ENCODE measurements at places on chromosomes 2 and 18. TPM values are rescaled to one million over a fixed set of nuclear protein-coding genes. Genes with fewer than 3 reads are reported as not detected.

DNA sequence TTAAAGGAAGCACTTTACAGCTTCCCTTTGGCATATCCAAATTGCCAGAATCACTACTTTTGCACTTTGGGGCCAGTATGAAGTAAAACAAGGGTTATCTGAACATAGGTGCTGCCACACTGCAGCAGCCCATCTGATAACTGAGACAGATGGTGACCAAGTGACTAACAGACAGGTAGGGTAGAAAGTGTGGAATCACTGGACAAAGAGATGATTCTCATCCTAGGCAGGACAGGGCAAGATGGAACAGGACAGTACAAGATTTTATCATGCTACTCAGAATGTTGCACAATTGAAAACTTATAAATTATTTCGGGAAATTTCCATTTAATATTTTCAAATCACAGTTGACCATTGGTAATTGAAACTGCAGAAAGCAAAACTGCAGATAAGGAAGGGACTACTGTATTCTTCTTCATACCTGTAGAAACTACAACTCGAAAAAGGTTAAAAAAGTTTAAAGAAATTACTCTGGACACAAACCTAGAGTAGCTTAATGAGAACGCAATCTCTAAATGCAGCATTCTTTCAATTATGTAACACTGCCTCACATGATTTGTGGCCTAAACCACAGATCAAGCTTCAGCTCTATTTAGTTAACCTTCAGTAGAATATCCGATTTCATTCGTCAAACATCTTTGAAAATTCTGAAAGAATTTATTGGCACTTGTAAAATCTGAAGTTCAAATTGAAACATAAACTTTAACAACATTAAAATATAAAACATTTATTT is 31.4 kb downstream of the HEATR5B start:
- no peak for DNase-seq

GRCh38 chr2:182943339-182943738 is 76.9 kb upstream of the FRZB start:
- DNase-seq = no peak

- DNase-seq = no peak
Measured at GRCh38 chr2:28098501-28099225, 208.1 kb downstream of the BABAM2 start.

- DNase-seq = no peak
Measured at GRCh38 chr2:191705701-191706100, 27.8 kb downstream of the NABP1 start.

DNA sequence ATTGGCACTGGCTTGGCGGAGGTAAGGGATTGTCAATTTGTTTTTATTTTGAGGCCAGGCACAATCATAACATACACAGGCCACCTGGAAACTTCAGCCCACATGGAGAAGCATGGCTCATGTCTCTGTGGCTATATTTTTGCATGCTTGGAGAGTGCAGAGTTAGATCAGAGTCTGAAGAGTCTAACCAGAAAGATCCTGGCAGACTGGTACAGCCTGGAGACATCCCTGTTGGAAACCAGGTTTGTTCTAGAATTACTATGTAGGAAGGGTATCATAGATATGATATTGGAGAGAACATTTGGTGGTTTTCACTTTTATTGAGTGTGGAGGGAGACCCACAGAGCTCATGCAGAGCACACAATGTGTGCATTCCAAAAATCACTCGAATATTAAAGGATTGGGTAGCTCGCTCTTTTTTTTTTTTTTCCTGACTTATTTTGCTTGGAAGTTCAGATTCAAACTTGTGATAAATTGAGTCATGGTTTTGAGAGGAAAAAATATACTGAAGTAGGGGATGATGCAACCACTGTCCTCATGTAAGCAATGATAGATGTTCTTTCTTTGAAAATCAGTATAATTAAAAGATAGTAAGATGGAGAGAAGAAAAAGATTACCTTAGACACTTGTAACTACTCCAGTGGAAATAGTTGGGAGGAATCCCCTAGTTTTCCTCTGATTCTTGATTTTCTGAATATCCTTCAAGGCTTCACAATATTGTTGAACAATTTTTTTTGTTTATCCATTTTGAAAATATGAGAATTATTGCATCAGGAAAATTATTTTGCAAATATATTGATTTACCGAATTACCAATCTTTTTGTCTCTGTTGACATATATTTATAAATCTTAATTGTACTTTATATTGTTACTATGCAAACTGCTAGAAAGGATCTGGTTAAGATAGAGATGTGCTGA is 185.7 kb upstream of the ZEB2 start:
- no peak for DNase-seq

DNA sequence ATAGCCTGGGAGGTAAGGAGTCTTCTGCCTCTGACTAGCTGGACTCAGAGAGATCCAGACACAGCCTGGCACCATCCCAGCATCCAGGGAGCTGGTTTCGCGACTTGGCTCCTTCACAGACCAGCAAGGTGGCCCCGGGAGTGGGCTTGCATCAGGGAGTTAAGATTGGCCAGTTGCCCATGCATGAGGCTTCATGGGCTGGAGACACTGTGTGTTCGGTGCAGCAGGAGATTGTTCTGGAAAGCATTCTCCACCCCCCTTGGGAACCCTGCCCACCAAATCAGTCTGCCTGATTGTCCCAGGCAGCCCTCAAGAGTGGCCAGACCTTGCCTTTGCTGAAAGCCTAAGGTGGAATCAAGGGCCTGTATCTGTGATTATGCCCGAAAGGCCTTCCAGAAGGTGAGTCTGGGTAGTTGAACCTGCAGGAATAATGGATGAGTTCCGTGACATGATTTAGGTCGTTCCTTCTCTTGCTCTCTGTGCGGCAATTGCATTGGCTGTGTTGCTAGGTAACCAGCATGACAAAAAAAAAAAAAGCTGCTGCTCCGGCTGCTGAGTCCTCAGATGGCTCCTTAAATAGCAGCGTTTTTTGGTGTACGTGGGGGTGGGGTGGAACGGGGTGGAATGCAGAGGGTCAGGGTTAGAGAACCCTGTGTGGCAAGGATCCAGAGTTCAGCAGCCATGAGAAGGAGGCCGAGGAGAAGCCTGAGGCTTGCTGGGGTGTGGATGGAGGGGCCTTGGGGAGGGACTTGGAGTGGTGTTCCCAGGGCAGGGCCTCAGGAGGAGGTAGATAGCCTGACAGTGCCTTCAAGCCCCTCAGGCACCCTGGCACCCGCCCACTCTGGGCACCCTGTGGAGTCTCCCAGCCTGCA is 93.0 kb upstream of the MCFD2 start:
- peak; percentile 73 for DNase-seq

GRCh38 chr2:78202366-78202765 is 680.2 kb upstream of the LRRTM4 start:
- no peak for DNase-seq

DNA sequence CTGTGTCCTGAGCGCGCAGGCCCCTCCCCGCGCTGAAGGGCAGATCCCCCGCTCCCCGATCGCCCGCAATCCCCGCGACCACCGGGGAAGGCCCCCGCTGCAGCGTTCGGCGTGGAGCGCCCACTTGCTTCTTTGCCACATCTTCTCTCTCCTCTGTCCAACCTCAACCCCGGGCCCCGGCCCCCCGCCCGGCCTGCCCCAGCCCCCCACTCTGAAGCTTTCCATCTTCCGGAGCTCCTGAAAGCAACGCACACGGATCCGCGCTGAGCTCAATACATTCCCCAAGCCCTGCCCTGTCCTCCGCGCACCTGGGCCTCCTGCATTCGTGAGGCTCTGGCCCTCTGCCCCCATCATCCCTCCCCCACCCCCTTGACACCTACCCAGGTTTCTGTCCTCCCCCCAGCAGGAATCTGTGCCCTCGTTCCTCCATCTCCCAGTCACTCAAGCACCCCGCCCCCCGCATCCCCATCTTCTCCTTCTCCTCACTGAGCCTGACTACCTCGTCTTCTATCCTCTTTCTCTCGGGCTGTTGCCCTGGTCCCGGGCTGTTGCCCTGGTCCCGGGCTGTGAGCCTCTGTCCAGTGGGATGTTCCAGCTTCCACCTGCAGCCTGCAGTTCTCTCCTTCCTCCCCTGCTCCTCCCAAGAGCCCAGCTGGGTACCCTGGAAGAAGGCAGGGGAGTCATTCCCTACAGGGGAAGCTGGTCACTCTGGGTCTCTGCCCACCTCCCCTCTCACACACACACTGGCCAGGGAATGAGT is 7.8 kb downstream of the SPEG start:
- no peak for DNase-seq

DNA sequence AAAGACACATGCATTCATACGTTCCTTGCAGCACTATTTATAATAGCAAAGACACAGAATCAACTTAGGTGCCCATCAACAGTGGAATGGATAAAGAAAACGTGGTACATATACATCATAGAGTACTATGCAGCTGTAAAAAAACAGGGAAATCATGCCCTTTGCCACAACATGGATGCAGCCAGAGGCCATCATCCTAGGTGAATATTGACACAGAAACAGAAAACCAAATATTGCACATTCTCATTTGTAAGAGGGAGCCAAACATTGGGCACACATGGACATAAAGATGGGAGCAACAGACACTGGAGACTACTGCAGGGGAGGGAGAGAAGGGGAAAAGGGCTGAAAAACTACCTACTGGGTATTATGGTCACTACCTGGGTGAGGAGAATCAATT is 73.5 kb downstream of the SESTD1 start:
- peak; percentile 58 for DNase-seq

GRCh38 chr18:2192562-2192961 is 378.7 kb downstream of the METTL4 start:
- no peak for DNase-seq

DNA sequence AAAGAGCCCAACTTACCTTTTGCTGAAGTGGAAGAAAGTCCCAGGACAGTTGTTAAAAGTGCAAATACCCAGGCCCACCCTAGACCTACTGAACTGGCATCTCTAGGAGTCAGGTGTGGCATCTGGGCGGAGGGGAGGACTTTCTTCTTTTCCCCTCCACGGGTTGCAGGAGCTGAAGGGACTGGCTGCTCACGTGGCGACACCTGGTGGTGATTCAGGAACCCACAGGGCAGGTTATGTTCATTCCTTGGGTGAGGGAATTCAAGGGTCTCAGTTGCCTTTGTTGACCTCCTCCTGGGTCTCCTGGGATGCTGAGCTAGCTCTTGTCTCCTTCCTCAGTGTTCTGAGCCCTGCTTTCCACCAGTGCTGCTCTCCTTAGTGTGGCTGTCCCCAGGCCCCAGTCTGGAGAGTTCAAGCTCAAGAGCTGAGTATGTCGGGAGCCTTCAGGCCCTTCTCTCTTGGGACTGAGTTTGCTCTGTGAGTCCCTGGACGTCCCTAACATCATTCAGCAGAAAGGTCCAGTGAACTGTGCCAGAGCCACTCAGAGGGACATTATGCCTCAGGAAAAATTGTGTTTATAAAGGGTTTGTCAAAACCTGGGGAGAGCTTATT is 56.9 kb downstream of the DYSF start:
- peak; percentile 42 for DNase-seq

DNA sequence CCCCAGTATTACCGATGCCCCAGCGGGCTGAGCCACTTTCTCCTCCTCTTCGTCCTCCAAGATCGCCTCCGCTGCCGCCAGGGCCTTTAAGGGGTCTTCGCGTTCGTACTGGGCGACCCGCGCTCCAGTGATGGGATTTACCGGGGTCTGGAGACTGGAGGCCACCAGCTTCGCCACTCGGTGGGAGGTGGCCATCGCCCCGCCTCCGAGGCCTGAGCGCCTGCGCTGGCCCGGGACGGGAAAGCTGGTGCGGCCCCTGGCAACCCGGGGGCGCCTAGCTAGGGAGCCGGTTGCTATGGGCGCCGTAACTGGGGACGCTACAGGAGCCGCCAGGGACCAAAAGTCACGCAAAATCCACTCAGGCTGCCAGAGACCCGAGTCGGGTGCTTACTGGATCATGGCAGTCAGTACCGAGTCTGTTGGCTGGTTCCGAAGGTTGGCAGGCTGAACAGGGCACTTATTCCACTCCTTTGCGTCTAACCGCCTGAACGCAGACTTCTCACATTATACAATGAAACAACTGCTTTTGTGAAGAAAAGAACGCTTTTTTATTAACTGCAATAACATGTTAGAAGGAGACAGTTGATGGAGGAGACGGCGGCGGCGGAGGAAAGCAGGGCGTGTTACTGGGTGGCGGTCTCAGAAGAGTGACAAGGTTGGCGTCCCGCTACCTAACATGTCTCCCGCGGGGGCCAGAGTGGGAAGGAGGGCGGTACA is at the start of gene FAM161A:
FAM161A (minus strand) TSS at position 214 of the 717 bp plus-strand sequence; CDS start at position 195, 19 bp downstream.
- DNase-seq = peak; percentile 84

GRCh38 chr18:48855422-48856377 is 95.1 kb downstream of the SMAD7 start:
- DNase-seq = no peak

GRCh38 chr2:19728125-19728524 is 173.7 kb downstream of the TTC32 start:
- no peak for DNase-seq

DNA sequence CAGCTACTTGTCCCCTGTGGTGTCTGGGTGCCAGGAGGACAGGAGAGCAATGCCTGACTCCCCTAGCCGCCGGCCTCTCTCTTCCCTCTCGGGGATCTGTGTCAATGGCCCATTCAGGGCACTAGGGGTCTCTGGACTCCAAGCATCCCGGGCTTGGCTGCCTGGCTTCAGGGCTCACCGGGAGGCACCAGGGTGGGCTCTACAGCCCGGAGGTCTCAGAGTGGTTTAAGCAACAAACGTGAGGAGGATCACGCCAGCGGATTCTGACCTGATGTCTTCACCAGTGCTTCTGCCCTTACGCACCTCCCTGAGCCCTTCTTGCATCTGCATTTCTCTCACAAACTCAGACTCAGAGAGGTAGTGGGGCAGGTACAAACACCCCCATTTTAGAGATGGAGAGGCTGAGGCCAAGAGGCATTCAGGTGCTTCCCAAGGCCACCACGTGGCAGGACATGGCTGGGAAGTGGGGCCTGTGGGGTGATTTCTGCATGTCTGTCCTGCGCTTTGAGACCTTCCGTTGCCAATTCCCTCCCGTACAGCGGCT is 243.0 kb downstream of the CELF4 start:
- DNase-seq = peak; percentile 31

DNA sequence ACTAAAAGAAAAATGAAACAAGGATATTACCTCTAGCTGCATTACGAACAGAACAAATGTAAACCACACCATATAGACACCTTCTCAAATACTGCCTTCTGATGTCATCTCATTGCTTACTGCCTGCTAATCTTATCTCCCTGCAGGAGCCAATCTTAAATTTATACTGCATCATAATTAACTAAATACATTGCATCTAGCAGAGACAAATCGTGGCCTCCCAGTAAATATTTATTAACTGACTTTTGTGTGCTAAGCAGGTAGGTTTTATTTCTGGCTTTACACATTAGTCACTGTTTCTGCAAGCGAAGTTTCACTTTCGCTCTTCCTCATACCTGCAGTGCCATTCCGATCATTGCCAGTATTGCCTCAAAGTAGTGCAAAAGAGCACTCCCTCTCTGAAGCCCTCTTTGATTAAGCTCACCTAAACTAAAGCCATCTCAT is 67.5 kb downstream of the SPATS2L start:
- DNase-seq = peak; percentile 25

Gene DOK6
- polyA plus RNA-seq = 12.3 TPM

Gene CYRIA
- 0.09 TPM for polyA plus RNA-seq

Gene WNT6
- polyA plus RNA-seq = 0.09 TPM

Gene CHST9
- polyA plus RNA-seq = 3.2 TPM

Gene SERPINB13
- not detected for polyA plus RNA-seq

Gene TSPYL6
- 0.03 TPM for polyA plus RNA-seq

Gene RAB6C
- polyA plus RNA-seq = not detected

Gene KCNE4
- not detected for polyA plus RNA-seq

Gene CROCC2
- polyA plus RNA-seq = not detected

Gene GULP1
- 0.05 TPM for polyA plus RNA-seq

Gene EFR3B
- polyA plus RNA-seq = 0.42 TPM

Gene SLC14A1
- not detected for polyA plus RNA-seq

Gene ALPI
- 0.03 TPM for polyA plus RNA-seq

Gene CAPN14
- not detected for polyA plus RNA-seq

Gene RAD51AP2
- polyA plus RNA-seq = 0.12 TPM
